CD4-positive, alpha-beta T cell treated with Interleukin-6 for 4 hours (primary cell): ENCODE measurements at places on chromosomes 3 and 15.

GRCh38 chr3:77326586-77326985 is 286.7 kb downstream of the ROBO2 start:
- no peak for DNase-seq

GRCh38 chr3:52030714-52031310 is 25.6 kb downstream of the DUSP7 start:
- no peak for DNase-seq

DNA sequence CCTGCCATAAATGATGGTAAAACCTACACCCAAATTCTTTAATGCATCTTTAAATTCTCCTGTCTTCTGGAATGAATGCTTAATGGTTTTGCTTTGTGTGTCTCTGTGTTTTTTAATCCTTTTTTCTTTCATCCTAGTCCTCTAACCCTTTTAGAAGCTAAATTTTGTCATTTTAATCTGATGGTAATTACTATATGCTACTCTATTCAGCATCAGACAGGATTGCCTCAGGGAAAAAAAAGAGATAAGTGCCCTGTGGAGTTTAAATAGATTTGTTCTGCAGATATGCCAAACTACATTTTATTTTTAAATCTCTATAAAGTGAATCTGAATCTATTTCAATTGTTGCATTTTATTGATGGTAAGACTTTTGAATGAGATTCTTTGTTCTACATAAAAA is 966.8 kb downstream of the NSUN3 start:
- no peak for DNase-seq

- no peak for DNase-seq
These were observed 16.6 kb downstream of the ZIC4 start for GRCh38 chr3:147389717-147390116.

- DNase-seq, result no peak
These were observed 225.6 kb upstream of the ROPN1 start for GRCh38 chr3:124217542-124217941.
